ENCODE measurements at places on chromosomes 1 and 21.

DNA sequence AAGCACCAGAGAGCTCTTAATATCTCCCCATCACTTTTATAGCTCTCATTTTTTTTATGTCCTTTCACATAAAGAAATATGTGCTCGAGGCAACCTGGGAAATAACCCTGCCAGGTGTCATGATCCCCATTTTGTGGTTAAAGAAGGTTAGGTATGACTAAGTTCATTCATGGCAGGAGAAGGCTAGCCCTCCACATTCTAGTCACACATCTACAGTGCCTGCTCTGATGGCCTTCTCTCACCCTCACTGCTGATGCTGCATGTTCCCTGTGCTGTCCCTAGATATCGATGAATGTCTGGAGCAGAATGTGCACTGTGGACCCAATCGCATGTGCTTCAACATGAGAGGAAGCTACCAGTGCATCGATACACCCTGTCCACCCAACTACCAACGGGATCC, 187.5 kb downstream of the TPR start:
- no peak for DNase-seq

DNA sequence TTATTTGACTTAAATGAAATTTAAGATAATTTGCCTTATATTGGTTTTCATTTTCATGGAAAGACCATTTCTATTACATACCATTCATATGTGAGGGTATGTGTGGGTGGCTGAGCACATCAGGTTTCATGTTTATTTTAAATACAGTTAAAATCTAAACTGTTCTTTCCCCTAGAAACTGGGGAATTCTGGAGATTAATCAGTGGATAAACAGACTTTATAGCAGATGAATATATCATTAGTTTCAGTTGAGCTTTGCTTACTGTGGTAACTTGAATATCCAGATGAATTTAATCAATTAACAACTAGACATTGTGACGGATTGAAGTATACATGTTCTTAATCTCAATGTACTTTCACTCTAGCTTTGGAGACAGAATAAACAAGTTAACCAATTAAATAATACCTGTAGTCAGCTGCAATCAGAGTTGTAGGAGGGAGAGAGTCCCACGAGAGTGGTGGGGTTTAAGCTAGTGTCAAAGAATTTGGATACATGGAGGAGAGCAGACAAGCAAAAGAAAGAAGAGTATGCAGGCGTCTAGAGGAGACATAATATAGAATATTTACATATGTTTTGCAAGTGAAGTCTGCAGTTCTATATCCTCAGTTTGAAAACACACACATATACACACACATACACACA, 97.6 kb downstream of the PDE4B start:
- no peak for DNase-seq

- DNase-seq, result no peak
These were observed 121.2 kb upstream of the GALNT2 start for GRCh38 chr1:229945795-229946194.

DNA sequence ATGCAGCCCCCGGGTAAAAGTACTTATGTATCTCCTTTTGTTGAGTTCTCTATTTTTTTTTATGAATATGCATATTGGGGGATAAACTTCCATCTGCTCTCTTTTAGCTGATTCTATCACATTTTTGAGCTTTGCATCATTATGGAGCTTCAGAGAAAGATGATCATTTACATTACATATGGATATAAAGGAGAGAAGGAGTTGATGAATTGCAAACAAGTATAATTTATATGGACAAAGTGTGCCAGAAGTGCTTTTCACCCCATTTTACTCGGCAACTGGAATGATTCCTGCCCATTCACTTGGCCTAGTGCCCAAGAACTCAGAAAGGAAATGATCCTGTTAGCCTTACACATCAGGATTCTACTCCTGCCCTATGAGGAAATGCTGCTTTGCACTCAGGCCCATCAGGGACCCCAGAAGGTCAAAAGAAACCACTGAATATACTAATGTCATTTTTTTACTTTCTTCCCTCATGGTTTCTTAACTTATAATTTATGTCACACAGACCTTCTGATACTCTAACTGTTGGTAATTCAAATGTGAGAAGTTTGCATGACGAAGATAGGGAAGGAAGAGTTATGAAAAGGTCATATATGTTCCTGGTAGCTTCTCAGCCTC, 65.6 kb downstream of the SAMSN1 start:
- no peak for DNase-seq

DNA sequence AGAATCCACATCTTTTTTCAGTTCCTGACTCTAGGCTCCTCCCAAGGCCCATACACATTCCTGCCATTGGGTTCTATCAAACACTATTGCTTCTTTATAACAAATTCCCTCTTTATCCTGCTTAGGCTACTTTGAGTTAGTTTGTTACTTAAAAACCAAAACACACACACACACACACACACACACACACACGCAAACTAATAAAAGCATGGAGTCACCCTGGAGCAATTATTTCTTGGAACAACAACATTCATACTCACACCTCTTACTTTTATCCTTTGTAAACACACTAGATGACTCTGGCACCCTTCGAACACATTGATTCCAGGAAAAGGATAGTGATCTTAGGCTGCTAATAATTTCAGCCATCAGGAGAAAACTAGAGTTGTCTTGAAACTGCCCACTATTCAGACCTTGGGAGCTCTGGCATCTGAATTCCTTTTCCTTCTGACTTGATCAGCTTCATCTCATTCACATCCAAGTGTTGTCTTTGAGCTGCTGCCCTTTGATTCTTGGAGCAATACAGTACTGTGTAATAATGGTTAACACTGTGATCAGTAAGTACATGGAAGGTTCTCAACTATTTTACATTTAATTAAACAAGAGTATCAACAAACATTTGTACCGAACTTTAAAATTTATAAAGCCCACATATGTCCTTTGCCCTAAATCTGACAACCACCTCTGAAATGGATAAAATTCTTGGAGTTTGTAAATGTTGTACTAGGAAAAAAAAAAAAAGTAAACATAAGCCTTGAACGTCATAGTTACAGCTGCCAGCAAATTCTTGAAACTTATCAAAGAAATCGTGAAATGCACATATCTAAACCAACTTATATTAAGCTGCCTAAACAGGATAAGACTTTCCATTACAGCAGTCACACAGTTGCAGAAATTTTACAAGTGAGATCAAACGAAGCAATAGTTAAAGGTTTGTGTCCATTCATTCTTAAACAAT, 2.8 kb upstream of the SEC22B start:
- DNase-seq, result no peak

- no peak for DNase-seq
These were observed 5.5 kb downstream of the EFNA3 start for GRCh38 chr1:155083865-155084721.

DNA sequence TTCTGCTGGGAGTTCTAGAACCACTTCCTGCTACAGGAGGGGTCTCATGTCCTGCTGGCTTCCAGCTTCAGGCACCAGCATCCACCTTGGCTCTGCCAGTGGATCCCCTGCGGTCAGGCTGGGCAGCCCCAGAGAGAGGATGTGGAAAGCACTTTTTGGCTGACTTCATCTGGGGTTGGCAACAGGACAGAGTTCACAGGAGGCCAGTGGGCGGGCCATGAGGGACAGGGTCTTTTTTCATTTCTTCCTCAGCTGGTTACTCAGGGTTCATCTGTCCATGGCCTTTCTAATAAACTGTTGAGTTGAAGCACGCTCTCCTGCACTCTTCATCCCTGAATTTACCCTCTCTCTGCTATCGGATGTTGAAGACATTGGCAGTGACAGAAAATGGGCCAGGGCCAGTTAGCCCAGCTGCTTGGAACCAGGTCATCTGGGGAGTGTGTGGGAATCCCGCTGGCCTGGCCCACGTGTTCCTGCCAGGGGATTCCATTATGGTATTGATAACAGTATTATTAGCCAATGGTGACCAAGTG, 45.2 kb downstream of the RPS6KA1 start:
- no peak for DNase-seq

DNA sequence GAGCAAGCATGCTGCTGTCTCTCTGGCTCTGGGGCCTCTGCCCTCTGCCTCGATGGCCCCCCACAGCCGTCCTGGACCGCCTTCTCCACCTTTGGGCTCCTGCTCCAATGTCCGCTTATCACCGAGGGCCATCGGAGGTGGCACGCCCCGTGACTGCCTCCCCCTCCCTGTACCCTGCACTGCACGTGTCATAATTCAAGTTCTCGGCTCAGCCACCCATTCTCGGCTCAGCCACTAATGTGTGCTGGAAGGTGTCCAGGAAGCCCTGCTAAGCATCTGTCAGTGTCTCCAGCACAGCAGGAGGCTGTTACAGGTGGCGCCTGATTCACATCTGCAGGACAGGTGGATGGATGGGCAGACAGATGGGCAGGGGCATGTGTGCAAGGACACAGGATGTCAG, 45.5 kb downstream of the TP73 start:
- DNase-seq, result no peak

DNA sequence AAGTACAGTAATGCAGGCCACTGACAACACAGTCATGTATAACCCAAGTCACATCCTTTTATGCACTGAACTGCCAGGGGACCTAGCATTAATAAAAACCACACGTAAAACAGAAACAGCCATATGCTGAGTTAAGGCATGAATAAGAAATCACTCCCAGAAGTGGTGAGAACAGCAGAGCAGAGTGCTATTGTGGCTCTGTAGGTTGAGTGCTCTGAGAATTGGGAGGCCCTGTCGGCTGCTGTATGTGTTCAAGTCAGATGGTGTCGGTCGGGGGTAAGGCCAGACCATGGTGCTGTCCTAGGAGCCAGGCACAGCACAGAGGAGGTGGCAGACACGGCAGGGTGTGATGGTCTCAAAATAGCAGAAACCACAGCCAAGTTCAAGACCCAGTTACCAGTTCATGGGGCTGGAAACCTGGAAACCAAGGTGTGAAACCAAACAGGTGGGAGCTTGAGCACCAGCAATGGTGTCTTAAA, 126.6 kb upstream of the COA6 start:
- no peak for DNase-seq

- no peak for DNase-seq
These were observed 61.2 kb downstream of the DNM3 start for GRCh38 chr1:171902527-171902926.

DNA sequence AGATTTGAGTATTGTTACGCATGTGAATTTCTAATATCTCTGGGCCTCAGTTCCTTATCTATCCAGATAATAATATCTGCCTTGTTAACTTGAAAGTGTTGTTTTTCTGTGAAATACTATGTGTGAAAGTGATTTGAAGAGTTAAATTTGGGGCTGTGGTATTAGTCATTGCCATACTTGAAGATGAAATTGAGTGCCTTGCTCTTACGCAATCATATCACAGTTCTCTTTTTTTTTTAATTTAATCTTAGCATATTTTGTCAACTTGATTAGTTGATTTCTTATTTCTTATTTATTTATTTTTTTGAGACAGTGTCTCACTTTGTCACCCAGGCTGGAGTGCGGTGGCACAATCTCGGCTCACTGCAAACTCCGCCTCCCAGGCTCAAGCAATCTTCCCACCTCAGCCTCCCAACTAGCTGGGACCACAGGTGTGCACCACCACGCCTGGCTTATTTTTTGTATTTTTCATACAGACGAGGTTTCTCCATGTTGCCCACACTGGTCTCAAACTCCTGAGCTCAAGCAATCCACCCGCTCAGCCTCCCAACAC, 31.0 kb downstream of the AGO4 start:
- DNase-seq, result no peak

DNA sequence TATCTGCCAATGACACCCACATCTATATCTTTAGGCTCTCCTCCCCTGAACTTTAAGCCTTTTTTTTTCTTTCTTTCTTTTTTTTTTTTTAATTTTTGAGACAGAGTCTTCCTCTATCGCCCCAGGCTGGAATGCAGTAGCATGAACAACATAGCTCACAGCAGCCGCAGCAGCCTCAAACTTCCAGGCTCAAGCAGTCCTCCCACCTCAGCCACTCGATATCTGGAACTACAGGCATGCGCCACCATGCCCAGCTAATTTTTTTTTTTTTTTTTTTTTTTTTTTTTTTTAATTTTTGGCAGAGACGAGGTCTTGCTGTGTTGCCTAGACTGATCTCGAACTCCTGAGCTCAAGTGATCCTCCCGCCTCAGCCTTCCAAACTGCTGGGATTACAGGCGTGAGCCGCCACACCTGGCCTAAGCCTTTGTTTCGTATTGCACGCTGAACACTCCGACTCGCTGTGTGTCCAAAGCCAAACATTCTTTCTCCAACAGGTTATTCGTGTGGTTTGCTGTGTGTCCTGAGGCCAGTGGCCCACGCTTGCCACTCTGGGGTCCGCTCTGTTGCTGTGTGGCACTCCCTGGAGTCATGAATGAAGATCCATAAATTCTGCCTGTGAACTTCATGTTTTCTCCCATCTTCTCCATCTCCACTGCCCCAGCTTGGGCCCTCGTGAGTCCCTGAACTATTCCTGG, 119.4 kb downstream of the CAMTA1 start:
- DNase-seq, result no peak

GRCh38 chr1:21280482-21280881, 9.8 kb downstream of the ECE1 start:
- DNase-seq, result no peak

- DNase-seq, result no peak
These were observed 55.9 kb downstream of the PPP2R5A start for GRCh38 chr1:212341090-212341489.

DNA sequence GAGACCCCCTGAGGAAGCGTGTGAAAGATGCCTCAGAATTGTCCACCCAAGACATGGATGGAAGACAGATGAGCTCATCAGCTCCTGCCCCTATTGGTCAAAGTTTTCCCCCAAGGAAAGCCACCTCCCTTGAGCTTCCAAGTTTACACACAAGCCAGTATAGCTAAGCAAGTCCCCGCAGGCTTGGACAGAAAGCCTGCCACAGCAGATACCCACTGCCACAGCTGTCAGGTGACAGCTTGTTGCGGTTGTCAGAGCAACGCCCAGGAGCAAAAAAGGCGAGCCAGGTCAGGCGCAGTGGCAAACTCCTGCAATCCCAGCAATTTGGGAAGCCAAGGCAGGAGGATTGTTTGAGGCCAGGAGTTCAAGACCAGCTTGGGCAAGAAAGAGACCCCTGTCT, 60.9 kb upstream of the IFNAR2 start:
- DNase-seq, result no peak

DNA sequence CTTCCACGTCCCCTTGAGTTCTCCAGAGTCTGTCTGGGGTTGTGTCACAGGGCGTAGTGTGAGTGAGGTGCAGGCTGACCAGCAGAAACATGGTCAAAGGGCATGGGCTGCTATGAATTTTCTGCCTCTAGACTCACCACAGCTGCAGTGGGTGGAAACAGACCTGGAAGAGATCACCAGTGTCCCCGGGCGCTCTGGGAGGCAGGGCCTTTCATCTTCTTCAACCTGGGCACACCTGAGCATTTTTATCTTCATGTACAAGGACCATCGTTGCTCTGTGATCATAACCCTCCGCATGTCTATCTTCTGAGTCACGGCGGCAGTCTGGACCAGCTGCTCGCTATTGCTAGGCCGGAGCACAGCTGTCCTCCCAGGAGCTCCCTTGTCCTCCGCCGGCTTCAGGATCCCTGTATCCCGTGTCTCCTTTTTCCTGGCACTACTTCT, 29.6 kb downstream of the DEGS1 start:
- DNase-seq, result no peak

- DNase-seq, result no peak
These were observed 61.4 kb upstream of the TLR5 start for GRCh38 chr1:223204424-223204823.

GRCh38 chr1:12184008-12184681, 17.4 kb downstream of the TNFRSF1B start:
- DNase-seq, result peak; percentile 31

- no peak for DNase-seq
These were observed 47.2 kb downstream of the C1orf21 start for GRCh38 chr1:184433956-184434502.

- no peak for DNase-seq
These were observed 123.7 kb downstream of the MATN1 start for GRCh38 chr1:30599721-30600120.

Measured in T1000 (cell line).